ENCODE measurements at places on chromosomes 3 and 15. TPM values are rescaled to one million over a fixed set of nuclear protein-coding genes. Genes with fewer than 3 reads are reported as not detected.

Gene CDC25A
- 1.0 TPM for total RNA-seq

Gene CYP1A1
- total RNA-seq, result under 0.01 TPM

Gene WDR93
- 0.17 TPM for total RNA-seq

Gene HAPLN3
- total RNA-seq, result 2.8 TPM

Gene EEFSEC
- 2.3 TPM for total RNA-seq

Gene CIP2A
- 10.1 TPM for total RNA-seq

Gene ACTRT3
- total RNA-seq, result 6.1 TPM

Gene TRIM42
- total RNA-seq, result not detected

Gene PYGO1
- total RNA-seq, result 10.1 TPM

Gene TMEM207
- not detected for total RNA-seq

Gene LRRC2
- 0.77 TPM for total RNA-seq

Gene OR4F6
- total RNA-seq, result not detected

Gene OXTR
- 3.6 TPM for total RNA-seq

Gene SAXO2
- 0.66 TPM for total RNA-seq

Gene SCN11A
- total RNA-seq, result under 0.01 TPM

Gene TMEM212
- total RNA-seq, result not detected

Gene KLHL40
- total RNA-seq, result not detected

Gene LAMB2
- total RNA-seq, result 1,026 TPM

Gene SLC25A38
- total RNA-seq, result 22.0 TPM

Gene GPR176
- 79.6 TPM for total RNA-seq

Gene CPNE9
- total RNA-seq, result not detected

Gene GPX1
- total RNA-seq, result 447 TPM

Gene CTXND1
- under 0.01 TPM for total RNA-seq

Gene GOLGA8J
- not detected for total RNA-seq

Gene TLR9
- total RNA-seq, result under 0.01 TPM

Gene CHL1
- total RNA-seq, result 2.1 TPM

Gene TEX55
- not detected for total RNA-seq

Gene SLITRK3
- total RNA-seq, result not detected

Gene ST3GAL6
- 2.6 TPM for total RNA-seq

Gene ADCY5
- 0.51 TPM for total RNA-seq

Gene PLA2G4E
- total RNA-seq, result not detected

Gene CCDC54
- not detected for total RNA-seq

Gene PLSCR4
- total RNA-seq, result 36.7 TPM

Gene SCAP
- 67.7 TPM for total RNA-seq

Gene GREM1
- 364 TPM for total RNA-seq

Gene MOBP
- not detected for total RNA-seq

Gene CD200R1
- not detected for total RNA-seq

Gene GATM
- total RNA-seq, result 0.17 TPM

Gene CHRNA5
- under 0.01 TPM for total RNA-seq

Gene SLC12A8
- 9.8 TPM for total RNA-seq

Gene CCR2
- not detected for total RNA-seq

Gene TM4SF18
- not detected for total RNA-seq
